ENCODE measurements at places on chromosomes 3 and 15.
A peak's percentile ranks its signal among the peaks of the same experiment; 100 is the strongest.

DNA sequence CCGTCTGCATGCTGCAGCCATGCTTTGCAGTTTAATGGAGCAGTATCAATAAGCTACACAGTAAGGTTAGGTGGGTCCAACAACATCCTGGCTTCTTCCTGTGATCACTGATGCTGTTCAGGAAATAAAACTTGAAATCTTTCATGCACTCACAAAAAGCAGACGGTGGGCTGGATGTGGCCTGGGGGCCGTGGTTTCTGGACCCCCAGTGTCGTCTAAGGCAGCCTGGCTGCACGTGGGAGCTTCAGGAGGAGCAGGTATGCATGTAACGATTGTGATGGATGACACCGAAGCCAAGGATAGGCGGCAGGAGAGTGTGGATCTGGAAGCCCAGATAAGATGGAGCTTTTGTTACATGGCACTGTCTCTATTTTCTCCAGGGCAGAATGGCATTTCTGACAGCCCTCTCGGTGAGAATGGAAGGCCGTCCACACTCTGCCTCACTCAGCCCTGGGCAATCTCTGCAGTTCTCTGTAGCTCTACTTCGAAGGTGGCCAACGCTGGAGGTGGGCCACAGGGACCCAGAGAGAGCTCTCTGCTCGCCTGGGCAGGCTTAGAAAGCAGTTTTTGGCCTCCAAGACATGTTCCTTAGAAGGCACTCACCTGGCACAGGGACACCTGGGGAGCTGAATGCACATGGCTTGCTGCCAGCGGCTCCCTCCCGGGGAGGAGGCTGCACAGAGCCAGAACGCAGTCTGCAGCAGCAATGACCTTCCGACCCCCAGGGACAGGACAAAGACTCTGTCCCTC is 46.4 kb upstream of the IQSEC1 start:
- no peak for DNase-seq

GRCh38 chr3:128322030-128323022 is 144.4 kb downstream of the DNAJB8 start:
- DNase-seq = peak; percentile 34

DNA sequence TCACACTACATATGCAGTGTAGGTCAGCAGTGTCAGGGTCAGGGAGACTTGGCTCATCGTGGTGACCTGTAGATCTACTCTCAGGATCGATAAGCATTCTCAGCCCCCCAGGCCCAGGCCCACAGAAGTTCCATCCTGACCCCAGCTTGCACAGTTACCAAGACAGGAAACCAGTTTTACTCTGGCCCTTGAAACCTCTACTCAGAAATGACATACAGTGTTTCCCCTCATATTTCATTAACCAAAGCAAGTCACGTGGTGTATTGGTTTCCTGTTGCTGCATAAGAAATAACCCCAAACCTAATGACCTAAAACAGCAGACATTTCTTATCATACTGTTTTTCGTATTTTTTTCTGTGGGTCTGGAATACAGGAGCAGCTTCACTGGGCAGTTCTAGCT is 242.2 kb downstream of the SLCO3A1 start:
- DNase-seq = no peak

GRCh38 chr3:166367947-166368533 is 530.8 kb upstream of the BCHE start:
- DNase-seq = peak; percentile 25

DNA sequence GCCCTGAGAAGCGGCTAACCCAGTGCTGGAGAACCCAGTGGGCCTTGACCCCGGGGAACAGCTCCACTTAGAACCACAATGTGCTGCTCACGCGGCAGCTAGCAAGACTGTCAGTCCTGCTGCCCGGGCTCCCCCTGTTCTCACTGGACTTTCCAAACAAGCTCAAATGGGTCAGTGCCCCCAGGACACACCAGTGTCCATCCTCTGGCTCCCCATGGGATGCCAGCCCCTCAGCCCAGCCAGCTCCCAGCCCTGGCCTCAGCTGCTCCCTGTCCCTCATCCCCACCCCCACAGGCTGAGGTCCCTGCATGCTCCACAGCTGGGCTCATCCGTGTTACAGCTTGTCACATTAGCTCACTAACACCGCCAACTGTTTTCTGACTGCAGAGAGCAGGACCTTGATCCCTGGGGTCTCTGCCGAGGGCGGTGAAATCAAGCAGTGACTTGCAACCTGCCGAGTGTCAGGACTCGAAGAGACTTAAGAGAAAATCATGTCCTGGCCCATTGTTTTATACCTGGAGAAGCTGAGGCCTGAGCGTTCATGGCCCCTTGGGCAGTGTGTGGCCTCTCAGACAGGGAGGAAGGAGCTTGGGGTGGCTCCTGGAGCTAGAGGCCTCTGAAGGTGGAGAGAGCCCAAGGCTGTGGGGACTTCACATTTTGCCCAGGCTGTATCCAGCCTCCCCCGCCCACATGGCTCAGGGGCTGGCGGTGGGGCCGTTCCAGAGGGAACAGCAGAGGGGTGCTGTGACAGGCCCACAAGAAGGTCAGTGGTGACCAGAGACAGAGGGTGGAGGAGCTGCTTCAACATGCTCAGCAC is 157.5 kb downstream of the MEGF11 start:
- no peak for DNase-seq
